ENCODE measurements at places on chromosomes 3 and 15.

DNA sequence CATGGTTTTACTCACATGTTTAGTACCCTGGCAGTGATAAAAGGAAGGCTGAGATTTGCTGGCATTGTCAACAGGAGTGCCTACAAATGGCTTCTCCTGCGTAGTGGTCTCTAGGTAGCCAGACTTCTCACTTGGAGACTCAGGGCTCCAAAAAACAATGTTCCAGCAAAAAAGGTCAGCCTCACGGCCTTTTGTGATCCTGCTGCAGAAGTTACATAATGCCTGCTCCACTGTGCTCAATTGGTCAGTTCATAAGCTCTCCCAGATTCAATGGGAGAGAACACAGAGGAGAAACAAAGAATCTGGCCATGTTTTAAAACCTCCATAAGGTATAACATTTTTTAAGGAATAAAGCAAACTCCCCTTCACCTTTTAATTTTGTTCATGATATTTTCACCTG is 76.1 kb upstream of the CMSS1 start:
- no peak for DNase-seq

GRCh38 chr3:106792716-106793115 is 584.5 kb upstream of the CCDC54 start:
- DNase-seq, result peak; percentile 11

DNA sequence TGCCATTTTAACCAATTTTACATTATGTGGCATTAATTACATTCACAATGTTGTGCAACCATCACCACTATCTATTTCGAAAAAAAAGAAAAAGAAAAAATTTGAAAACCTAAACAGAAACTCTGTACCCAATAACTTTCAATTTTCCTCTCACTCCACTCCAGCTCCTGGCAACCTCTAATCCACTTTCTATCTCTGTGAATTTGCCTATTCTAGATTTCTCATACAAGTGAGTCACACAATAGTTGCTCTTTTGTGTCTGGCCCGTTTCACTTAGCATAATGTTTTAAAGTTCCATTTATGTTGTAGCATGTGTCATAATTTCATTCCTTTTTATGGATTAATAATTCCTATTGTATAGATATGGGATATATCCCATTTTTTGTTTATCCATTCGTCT is 53.3 kb upstream of the TBC1D5 start:
- peak; percentile 13 for DNase-seq

GRCh38 chr3:122766430-122766829 is 27.2 kb downstream of the HSPBAP1 start:
- no peak for DNase-seq

DNA sequence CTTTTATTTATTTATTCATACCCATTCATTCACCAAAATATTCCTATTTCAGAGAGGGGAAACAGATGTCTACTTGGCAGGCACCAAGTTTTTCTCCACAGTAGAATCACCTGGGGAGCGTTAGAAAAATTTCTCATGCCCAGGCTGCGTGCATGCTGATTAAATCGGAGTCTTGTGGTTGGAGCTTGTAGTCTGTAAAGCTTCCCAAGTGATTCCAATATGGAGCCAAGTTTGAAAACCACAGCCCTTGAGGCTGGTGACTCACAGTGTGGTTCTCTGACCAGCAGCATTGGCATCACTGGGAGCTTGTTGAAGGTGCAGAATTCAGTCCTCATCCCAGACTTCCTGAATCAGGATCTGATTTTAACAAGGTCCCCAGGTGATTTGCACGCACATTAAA is 49.7 kb downstream of the PDHB start:
- DNase-seq, result peak; percentile 97

DNA sequence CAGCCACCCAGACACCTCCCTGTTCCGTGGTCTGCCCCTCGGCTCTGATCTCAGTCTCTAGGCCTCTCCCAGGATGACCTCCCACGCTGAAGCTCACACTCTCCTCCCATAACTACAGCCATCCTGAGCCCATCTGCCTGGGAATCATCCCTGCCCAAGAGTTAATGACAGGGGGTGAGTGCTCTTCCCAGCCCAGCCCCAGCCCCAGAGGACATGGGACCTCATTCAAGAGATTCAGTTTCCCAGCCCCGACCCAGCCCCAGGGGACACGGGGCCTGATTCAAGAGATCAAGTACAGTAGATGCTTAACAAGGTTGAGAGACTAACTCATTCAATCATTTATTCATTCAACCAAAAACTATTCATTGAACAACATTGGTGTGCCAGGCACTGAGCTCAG is 272.0 kb downstream of the XXYLT1 start:
- no peak for DNase-seq

DNA sequence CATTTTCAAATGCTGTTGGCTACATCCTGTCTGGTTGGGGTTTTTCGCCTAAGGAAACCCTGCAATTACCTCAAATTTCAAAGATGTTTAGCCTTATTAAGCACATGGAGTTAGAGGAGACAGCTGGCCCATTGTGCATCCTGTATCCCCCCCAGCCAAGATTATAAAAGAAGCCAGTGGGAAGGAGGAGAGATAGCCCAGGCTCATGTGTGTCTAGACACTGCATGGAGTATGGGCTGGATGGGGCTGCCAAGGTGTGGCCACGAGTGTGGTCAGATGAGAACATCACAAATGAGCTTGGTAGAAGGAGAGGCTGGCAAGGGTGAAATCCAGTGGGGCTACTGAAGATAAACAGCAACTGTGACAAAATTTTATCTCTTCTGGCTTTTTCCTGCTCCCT is 270.0 kb upstream of the TBC1D5 start:
- DNase-seq, result no peak

DNA sequence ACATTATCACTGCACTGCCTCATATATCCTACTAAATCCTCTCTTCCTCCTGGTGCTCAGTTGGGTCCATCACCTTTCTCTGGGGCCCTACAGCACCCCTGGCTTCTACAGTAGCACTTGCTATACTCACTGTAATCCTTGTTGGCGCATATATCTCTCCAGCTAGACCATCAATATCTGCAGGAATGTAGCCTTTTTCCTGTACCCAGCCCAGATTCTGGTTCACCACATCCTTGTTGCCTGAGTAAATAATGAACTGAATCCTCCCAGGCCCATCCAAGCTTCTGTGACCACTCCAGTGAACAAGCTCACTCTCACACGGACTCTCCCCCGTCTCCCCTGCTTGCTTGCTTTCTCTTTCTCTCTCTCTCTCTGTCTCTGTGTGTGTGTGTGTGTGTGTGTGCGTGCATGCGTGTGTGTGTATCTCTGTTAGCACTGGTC is 62.5 kb upstream of the LIPC start:
- peak; percentile 53 for DNase-seq

- DNase-seq, result no peak
Observed at GRCh38 chr3:9780458-9780812, 10.7 kb upstream of the CAMK1 start.
